Chondrocyte (in vitro differentiated cells): ENCODE measurements at places on chromosomes 1 and 21. TPM values are rescaled to one million over a fixed set of nuclear protein-coding genes. Genes with fewer than 3 reads are reported as not detected.

ATP5PO gene
- total RNA-seq = 129 to 131 TPM (median 131 TPM) in 3 replicates

- H3K27ac ChIP-seq = peak overlapping the region; percentile 97
- no peak for DNase-seq
- no peaks in the 10 kb centered on the region for H3K27me3 ChIP-seq
- peaks cover 22% of the 10 kb centered on the region for H3K4me1 ChIP-seq
Measured at GRCh38 chr1:156601892-156602291, 613 bp upstream of the GPATCH4 start.

DNA sequence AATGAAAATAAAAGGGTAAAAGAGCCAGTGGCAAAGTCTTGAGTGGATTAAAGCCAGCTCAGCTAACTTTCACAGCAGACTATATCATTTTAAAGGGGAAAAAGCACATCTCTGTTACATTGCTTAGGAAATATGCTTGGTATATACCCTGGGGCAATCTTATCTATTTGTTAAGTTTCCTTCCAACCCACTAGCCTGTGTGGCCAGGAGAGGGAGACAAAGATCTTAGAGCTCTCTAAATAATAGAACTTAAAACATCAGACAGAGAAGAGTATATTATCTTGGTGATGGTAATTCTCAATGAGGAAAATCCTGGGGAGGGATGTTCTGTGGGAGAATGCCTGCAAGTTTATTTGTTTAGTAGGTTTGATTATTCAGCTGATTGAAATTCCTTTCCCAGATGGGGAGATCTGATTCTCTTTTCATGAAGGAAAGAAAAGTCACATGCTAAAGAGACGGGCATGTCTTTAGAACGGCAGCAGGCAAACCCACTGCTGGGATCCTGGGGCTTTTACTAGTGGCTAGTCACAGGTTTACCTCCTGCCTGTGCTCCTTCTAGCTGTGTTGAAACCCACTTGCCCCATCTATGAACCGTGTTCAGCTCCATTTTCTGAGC lies 3.6 kb downstream of the KCNE2 start:
- H3K36me3 ChIP-seq = no peaks in the 10 kb centered on the region
- H3K4me3 ChIP-seq = no peak overlapping the region
- H3K27ac ChIP-seq = no peak overlapping the region
- H3K4me1 ChIP-seq = peaks cover 7% of the 10 kb centered on the region
- DNase-seq = no peak

DNA sequence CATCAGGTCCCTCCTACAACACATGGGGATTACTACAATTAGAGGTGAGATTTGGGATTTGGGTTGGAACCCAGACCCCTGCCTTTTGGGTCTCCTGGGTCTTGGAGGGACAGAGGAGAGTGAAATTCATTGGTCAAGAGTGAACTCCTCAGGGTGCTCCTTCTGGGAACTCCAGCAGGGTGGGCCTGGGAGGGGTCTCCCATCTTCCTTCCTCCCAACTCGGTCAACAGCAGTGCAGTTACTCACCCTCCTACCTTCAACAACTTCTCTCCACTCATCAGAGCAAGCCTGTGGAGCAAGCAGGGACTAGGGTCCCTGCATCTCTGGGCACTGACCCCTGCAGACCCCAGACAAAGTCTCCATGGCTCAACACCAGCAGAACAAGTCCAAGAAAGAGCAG lies 89.3 kb upstream of the TMPRSS2 start:
- H3K27ac ChIP-seq = no peak overlapping the region
- no peaks in the 10 kb centered on the region for H3K36me3 ChIP-seq

SPRR4 gene
- total RNA-seq = not detected in 3 replicates

DNA sequence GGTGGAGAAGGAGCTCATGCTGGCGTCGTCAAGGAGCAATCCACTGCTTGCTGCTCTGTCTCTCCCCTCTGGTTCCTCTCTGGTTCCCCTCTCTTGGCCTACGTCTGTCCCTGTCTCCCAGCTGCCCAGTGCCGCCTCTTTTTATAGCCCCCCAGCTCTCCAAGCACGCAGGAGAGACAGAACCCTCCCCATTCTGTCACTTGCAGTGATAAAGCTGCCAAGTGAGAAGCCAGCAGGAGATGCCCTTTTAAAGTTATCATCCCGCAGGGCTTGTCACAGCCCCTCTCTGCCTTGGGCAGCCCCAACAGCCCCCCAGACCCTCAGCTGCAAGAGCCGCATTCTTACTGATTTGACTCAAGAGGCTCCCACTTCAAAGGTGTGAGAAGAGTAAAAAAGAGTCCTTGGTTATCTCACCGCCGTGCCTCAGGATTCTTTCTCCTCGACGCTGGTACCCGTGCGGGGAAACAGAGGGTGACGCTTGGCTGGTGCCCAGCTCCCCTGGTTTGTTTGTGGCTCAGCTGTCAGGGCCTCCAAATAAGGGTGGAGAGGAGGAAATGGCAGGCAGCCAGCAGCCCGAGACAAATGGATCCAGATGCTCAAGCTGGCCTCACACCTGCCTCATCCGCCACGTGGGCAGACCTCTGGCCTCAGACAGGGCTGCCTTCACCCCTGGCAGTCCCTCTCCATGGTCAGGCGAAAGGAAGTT lies at the start of gene NPPA:
TSS of gene NPPA (minus strand) at position 117 of the 706 bp plus-strand sequence. CDS start at position 18, 99 bp downstream.
- DNase-seq = no peak
- no peak within 1 kb of the TSS for H3K4me3 ChIP-seq
- H3K27ac ChIP-seq = no peak within 1 kb of the TSS
- no peaks in the 10 kb centered on the region for H3K27me3 ChIP-seq
- H3K36me3 ChIP-seq = peaks cover 22% of the 10 kb centered on the region
- H3K4me1 ChIP-seq = no peaks in the 10 kb centered on the region

- DNase-seq = no peak
- H3K36me3 ChIP-seq = peaks cover 4% of the 10 kb centered on the region
- peaks cover 70% of the 10 kb centered on the region for H3K4me1 ChIP-seq
- H3K27ac ChIP-seq = peak overlapping the region; percentile 94
- no peaks in the 10 kb centered on the region for H3K27me3 ChIP-seq
Measured at GRCh38 chr1:151639466-151639865, 27.6 kb downstream of the SNX27 start.

DNA sequence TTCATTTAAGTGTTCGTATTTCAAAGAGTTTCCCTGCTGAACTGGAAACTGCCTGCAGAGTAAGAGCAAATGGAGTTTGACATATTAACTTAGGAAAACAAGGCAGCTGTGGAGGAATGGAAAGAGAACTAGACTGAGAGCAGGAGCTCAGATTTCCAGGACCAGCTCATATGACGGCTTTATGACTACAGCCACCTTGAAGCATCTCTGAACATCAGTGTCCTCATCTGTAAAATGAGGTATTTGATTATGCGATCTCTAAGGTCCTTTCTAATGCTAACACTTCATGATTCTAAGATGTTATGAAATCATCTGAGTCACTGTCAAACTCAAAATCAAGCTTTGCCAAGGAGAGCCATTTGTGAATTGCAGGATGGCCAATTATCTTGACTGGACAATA lies 112.3 kb downstream of the PRRX1 start:
- DNase-seq = no peak
- H3K36me3 ChIP-seq = no peaks in the 10 kb centered on the region
- no peaks in the 10 kb centered on the region for H3K27me3 ChIP-seq

- H3K27ac ChIP-seq = no peak overlapping the region
- peaks cover 5% of the 10 kb centered on the region for H3K4me1 ChIP-seq
- H3K36me3 ChIP-seq = no peaks in the 10 kb centered on the region
- no peak overlapping the region for H3K4me3 ChIP-seq
- H3K27me3 ChIP-seq = peaks cover 27% of the 10 kb centered on the region
Measured at GRCh38 chr1:78383923-78384322, 106.9 kb upstream of the PTGFR start.

- peaks cover 40% of the 10 kb centered on the region for H3K4me1 ChIP-seq
- no peaks in the 10 kb centered on the region for H3K27me3 ChIP-seq
- H3K36me3 ChIP-seq = peaks cover 20% of the 10 kb centered on the region
- DNase-seq = no peak
Measured at GRCh38 chr1:85623061-85623471, 42.5 kb downstream of the CCN1 start.

C1orf94 gene
- not detected in 3 replicates for total RNA-seq

C4BPA gene
- not detected in 3 replicates for total RNA-seq

- DNase-seq = no peak
- peaks cover 6% of the 10 kb centered on the region for H3K4me1 ChIP-seq
- H3K36me3 ChIP-seq = peaks cover 1% of the 10 kb centered on the region
- no peak overlapping the region for H3K27ac ChIP-seq
- no peak overlapping the region for H3K4me3 ChIP-seq
Measured at GRCh38 chr1:185531838-185532237, 202.4 kb upstream of the HMCN1 start.

DNA sequence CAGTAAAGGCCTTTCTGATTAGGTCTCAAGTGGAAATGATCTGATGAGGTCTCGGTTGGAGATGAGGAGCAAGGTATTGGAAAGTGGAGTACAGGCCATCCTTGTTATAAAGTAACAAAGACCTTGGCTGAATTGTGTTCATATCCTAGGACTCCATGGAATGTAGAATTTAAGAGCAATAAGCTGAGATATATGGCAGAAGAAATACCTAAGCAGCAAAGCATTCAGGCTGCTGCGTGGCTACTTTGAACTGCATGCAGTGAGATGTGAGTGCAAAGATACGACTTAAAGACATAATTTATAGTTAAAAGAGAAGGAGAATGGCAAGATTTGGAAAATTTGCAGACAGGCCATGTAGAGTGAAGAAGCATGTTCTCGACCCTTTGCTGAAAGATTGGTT lies 11.2 kb upstream of the XPR1 start:
- no peak for DNase-seq
- H3K27ac ChIP-seq = no peak overlapping the region
- H3K4me1 ChIP-seq = peaks cover 3% of the 10 kb centered on the region
- no peaks in the 10 kb centered on the region for H3K27me3 ChIP-seq
